ENCODE measurements at places on chromosomes 2 and 18.

DNA sequence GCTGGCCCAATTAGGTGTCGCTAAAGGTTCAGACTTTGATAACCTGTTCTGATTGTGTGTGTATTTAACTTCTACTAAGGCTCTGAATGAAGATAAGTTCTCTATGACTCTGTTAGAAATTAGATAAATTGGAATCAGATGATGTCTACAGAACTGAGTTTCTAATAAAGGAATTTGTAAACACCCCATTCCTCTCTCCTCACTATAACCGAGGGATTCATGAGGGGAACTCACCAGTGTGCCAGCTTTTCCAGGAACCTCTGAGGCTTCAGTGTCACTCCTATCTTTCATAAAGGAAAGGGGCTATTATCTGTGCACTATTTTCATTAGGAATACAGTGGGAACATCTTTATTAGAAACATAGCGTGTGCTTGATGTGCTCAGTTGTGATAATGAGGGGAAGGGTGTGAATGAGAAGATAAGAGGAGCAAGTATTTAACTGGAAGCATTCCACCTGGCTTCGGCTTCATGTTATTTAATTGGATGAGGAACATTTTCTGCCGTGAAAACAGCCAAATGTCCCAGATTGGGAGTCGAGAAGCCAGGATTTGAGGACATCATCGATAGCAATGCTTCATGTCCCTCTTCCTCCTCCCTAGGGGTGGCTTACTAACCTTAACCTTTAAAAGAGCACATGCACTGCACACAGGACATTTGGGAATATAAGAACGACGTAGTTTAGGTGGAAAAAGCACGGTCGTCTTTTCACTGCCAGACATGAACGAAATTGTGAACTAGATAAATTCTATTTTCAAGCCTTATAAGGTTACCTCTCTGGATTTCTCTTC is 84.8 kb upstream of the TCF4 start:
- no peak for DNase-seq

- DNase-seq: no peak
Observed at GRCh38 chr18:66083078-66083477, 332.3 kb downstream of the CDH7 start.

DNA sequence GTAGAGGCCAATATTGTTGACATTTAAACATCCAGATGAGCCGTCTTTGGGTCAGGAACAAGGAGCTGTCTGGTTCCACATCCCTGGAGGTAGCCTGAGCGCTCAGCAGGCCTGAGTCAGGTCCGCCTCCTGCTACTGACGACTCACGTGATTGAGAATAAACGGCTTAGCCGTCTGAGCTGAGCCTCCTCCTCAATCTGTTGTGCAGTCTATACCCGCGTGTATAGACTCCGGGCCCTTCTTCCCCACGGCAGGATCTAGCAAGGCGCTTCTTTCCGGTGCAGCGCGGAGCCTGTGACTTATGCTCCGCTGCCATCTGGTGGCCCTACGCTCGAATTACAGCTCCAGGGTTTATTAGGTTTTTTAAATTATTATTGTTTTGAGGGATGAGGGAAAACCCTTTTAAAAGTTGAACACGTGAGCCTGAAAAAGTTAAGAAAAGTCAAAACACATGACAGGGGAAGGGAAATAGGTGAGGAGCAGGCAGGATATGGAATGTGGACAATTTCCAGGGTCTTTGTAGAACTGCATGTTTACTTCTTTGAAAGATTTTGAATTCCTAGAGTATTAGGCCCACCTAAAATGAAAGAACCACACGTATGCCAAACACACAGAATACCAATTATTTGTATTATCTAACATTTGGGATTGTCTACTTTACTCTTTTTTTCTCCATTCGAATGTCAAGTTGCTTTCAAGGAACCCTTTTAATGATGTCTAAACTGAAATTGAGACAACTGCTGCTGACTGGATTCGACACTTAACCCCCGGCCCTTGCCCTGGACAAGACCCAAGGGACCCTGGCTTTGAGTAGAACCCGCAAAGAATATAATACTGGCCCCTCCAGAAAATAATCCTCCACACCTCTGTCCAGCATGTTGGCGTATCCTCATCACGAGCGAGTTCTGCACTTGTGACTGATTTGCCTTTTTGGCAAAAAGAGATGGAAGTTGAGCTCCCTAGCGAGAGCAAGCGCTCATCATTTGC is 112.4 kb upstream of the ZNF236 start:
- DNase-seq: peak; percentile 21

GRCh38 chr18:42623935-42624334 is 491.6 kb downstream of the RIT2 start:
- DNase-seq: no peak

- no peak for DNase-seq
Observed at GRCh38 chr2:237720957-237721356, 77.6 kb upstream of the RBM44 start.

GRCh38 chr18:80086281-80086680 is 22.8 kb upstream of the ADNP2 start:
- DNase-seq: no peak

DNA sequence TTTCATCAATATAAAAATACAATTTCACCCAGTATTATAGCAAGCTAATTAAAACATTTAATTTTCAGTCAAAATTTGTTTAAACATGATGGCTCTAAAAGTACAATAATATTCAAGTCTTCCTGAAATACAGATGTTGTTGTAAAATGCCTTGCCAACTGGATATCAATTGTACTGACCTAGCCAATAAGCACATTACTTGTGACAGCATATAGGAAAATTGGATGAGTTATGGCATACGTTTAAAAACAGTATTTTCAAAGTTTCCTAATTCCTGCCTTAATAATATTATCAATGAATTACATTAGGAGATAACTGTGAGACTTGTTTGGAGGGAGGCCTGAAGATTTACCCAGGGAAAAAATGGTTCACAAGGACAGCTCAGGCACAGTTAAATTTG is 336.9 kb upstream of the CDH20 start:
- DNase-seq: no peak

GRCh38 chr2:163463411-163463810 is 272.4 kb downstream of the FIGN start:
- DNase-seq: no peak

Data from stimulated activated CD8-positive, alpha-beta memory T cell treated with anti-CD3 and anti-CD28 coated beads, Interleukin-7, amount 100 ng/mL, for 48 hours (primary cell).